ENCODE measurements at places on chromosomes 2 and 18.

GRCh38 chr2:219334076-219334475 lies 1.5 kb upstream of the RESP18 start:
- DNase-seq, result no peak

DNA sequence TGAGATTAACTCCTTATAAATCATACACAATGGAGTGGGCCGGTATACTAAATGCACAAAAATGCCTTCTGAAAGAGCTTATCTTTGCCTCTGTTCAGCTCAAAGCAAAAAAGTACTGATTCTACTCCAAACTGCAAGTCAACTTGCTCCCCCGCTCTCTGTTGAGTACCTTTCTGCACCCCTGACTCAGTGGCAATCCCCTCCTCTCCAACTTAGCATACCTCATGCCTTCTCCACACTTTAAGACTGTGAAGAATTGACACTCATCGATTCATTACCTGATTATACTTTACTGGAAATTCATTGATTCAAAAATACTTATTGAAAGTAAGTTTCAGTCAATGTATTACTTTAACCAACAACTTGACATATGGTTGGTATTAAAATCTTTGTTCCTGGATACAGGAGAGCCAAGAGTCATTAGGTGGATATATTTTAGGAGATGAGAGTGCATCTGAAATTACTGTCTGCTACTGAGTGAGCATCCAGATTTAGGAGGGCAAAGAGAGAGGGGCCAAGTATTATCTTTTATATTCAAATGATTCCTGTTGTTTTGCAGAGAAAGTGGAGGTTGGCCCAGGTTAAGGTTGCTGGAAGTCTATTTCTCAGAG lies 187.7 kb downstream of the ICOS start:
- no peak for DNase-seq

- no peak for DNase-seq
These were observed 196.1 kb downstream of the BABAM2 start for GRCh38 chr2:28086611-28087010.

- DNase-seq, result no peak
These were observed 195.3 kb downstream of the SMAD2 start for GRCh38 chr18:47735041-47735702.

GRCh38 chr2:162029287-162029901 lies 44.6 kb downstream of the DPP4 start:
- DNase-seq, result no peak

DNA sequence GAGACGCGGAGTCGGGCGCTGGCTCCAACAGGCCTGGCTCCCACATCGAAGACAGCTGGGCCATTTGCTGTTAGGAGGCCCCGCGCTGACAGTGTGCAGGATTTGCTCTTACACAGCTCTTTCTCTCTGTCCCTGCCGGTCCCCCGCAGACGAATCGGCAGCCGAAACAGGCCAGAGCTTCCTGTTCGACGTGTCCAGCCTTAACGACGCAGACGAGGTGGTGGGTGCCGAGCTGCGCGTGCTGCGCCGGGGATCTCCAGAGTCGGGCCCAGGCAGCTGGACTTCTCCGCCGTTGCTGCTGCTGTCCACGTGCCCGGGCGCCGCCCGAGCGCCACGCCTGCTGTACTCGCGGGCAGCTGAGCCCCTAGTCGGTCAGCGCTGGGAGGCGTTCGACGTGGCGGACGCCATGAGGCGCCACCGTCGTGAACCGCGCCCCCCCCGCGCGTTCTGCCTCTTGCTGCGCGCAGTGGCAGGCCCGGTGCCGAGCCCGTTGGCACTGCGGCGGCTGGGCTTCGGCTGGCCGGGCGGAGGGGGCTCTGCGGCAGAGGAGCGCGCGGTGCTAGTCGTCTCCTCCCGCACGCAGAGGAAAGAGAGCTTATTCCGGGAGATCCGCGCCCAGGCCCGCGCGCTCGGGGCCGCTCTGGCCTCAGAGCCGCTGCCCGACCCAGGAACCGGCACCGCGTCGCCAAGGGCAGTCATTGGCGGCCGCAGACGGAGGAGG lies 3.5 kb downstream of the GDF7 start:
- no peak for DNase-seq

GRCh38 chr18:70359071-70359470 lies 70.2 kb downstream of the SOCS6 start:
- no peak for DNase-seq

GRCh38 chr2:169598982-169599381 lies 14.8 kb downstream of the PPIG start:
- no peak for DNase-seq

DNA sequence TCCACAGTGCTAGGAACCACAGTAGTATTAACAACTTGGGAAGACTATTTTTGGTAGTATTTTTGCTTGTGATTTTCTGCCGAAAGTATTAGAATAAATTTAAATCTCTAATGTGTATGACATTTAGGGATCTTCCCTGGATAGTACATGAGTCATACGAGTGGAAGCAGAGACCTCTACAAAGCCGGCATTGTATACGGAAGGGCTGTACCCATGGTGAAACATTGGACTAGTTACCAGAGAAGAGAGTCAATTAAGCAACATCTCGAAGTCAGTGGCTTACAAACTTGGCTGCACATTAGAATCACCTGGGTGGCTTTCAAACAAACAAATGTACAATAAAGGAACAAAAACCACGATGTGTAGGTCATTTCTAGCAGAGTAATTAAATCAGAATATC lies 1131.7 kb upstream of the LRRTM1 start:
- DNase-seq, result no peak

GRCh38 chr2:45888641-45889040 lies 237.2 kb downstream of the PRKCE start:
- DNase-seq, result no peak

DNA sequence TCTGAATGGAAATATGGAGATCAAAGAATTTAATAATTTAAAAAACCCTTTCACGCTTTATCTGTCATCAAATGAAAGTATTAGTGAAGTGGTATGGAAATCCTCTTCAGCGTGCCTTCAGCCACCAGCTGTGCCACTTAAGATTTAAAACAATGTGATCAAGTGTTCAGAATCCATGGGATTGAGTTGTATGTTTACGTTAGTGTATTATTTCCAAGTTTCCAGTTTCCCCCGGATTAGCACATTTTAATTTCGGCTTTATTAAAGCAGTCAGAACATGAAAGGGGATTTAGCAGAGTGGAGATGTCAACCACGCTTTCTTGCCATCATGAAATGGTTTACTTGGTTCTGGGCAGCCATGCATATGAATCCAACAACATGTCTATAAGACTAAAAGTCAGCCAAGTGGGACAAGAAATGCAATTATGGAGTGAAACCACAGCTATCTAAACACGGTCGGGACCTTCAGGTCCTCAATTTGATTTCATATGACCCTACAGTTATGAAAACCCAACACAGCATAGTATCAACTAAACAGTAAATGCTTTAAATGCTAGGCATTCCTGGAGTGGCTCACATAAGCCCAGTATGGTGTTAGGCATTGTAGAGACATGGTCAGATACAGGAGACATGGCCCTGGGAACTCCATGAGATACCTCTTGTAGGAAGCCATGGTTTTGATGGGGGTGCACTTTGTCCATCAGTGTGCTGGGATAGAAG lies 224.9 kb upstream of the EPAS1 start:
- no peak for DNase-seq

DNA sequence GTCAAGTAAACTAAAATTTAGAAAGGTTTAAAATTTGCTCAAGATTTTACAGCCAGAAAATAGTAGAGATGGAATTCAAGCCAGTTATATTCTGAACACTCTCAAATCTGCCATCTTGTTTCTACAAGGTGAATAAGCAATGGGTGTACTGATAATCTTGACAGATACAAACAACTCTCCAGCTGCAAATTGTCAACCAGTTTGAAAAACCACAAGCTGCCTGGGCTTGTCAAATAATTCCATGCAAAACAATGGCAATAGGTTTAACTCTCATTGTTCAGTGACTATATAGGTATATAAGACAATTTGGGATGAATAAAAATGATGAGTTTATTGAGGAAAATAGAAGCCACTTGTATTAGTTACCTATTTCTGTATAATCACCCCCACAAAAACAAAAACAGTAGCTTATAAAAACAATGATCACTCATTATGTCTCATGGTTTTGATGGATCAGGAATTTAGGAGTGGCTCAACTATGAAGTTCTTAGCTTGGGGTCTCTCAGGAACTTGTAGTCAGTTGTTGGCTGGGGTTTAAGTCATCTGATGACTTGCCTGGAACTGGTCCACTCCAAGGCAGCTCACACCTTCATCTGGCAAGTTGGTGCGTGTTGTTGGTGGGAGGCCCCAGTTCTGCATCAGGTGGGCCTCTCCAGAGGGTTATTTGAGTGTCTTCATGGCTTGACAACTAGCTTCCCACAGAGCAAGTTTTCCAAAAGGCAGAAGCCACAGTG lies 12.6 kb upstream of the EVA1A start:
- DNase-seq, result no peak

DNA sequence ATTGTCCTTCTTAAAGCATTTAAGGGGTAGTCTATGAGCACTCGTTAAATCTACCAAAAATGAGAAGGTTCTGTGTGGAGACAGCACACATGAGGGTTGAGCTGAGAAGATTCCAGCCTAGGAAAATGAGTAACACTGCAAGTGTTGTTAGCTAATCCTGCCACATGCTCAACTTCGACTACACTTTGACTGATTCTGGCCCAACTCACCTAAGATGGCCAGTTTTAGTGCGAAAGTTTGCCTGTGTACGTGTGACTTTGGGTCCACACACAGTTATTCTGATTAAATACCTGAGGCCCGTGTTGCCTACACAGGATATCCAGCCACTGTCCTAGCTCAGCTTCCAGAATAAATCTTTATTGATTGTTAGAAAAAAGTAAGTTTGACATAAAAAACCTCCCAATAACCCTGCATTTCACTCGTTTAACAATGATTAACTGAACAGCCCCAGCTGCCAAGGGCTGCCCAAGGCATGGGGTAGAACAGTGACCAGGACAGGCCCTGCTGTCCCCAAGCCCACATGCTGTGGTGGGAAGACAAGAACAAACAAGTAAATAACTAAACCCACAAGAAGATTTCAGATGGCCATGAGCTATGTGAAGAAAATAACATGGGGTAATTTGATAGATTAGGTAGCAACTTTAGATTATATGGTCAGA lies 14.7 kb upstream of the CERS6 start:
- DNase-seq, result no peak

GRCh38 chr18:26488417-26489009 lies 59.8 kb downstream of the KCTD1 start:
- no peak for DNase-seq

GRCh38 chr2:160207804-160208654 lies 8.0 kb upstream of the ITGB6 start:
- no peak for DNase-seq

- DNase-seq, result no peak
These were observed 212.3 kb downstream of the GPD2 start for GRCh38 chr2:156648522-156648921.

DNA sequence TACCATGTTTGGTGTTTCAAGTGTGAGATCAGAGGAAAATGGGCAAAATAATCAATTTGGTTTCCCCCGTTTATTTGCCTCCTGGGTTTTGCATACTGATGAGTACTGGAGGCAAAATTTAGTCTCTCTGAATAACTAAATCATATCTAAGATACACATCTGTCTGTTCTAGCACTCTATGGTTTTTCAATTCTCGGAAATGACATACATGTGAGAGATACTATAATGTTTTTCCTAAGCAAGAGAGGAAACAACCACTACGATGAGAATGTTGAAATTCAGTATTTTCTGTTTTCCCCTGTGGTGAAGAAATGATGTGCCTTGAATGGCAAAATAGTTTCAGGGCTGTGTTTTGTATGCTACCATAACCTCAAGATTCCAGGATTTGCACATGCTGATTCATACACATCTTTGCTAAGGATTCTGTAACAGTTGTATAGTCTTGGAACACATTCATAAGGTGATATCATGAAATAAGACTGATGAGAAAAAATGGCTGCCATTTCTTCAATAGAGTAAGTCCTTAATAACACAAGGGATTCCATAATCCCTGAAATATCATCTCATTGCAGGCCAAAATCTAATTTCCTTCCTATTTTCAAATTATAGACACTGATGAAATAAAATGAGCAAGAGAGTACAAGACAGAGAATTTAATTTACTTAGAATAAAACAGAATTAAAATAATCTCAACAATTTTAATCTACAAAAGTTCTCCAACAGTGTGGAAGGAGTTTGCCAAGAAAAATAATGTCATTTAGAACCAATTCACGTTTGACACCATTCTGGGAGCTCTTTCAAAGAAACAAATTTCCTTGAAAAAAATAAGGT lies 316.6 kb downstream of the FIGN start:
- DNase-seq, result no peak

- DNase-seq, result no peak
These were observed 175.4 kb downstream of the TMEM247 start for GRCh38 chr2:46654801-46655200.

DNA sequence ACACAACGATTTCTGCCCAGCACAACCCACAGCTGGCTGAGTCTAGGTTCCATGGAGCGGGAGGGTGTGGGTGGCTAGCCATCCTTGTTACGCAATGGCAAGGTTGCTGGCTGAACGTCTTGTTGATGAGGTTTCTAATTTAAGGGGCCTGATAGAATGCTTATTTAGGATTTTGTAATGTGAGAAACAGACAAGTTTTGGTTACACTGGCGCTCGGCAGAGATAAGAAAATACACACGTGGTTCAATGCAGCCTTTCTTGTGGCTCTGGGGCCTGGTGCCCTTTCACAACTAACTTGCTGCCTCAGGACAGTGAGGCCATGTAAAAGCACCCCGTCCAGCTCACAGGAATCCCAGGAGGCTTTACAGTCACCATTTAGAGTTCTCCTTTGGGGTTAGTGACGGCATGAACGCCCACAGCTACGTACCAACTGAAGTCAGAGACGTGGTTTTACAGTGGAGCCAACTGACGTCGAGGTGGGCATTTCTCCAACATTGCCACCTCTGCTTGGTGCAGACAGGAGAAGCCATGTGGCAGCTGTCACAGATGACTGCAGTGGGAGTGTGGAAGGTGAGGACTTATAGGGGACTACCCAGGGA lies 29.7 kb upstream of the PIEZO2 start:
- DNase-seq, result no peak

DNA sequence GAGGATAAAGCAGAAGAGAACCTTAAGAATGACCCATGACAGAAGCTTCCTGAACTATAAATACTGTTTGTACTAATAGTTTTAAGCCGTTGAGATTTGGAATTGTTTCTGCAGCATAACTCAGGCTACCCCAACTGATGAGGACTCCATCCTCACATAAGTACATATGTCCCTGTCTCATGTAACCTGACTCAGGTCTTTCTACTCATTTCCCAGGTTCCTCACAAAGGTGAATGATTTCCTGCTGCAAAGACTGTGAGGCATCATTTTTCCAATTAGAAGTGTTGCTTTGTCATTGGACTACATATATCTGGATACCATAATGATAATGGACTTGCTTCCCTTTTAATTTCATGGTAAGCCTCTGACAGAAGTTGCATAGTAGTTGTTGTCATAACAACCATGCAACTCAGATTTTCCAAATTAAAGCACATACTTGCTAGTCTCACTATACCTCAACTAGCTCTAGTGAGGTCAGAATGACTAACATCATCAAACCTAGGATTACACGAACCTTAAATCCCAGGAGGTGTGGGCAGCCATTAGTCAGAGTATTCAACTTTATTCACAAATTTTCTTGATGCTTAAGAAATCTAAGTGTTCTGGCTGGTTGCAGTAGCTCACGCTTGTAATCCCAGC lies 38.0 kb upstream of the NEDD4L start:
- DNase-seq, result no peak
